NCI-H1436 (cell line): ENCODE measurements at places on chromosomes 13 and 19.

- DNase-seq = no peak
Measured at GRCh38 chr13:112808377-112809140, 118.7 kb downstream of the ATP11A start.

DNA sequence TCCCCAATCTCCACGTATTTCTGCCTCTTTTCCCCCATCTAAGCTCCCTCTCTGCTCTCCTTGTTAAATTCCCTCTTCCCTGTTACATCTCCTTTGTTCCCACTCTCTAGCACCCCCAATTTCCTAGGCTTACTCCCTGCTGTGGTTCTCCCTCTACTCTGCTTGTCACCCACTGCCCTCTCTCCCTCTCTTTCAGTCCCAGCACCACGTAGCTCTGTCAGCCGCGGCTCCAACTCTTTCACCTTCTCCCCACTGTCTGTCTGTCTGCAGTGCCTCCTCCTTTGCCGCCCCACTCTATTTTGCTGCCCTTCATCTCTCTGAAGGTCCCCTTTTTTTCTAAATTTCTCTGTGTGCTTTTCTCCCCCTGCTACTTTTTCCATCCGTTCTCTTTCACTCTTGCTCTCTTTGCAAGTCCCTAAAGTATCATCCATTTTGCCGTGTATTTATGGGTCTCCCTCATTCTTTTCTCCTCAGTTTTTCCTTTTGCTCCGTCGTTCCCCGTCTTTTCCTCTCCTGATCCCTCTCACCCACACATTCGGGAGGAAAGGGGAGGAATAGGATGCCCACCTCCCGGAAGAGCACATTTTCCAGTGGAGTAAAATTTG, 937 bp downstream of the ZNF841 start:
- DNase-seq = no peak

DNA sequence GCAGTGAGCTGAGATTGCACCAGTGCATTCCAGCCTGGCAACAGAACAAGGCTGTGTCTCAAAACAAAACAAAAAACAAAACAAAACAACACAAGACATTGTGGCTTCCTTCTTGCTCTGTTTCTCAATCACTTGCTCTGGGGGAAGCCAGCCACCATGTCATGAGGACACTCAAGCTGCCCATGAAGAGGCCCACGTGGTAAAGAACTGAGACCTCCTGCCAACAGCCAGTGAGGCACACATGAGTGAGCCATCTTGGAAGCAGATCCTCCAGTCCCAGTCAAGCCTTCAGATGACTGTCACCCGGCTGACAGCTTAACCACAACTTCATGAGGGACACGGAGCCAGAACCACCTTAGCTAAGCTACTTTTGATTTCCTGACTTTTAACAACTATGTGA, 25.2 kb downstream of the CPT1C start:
- no peak for DNase-seq

GRCh38 chr13:99652141-99652540, 150.9 kb downstream of the TM9SF2 start:
- DNase-seq = no peak

- DNase-seq = no peak
Measured at GRCh38 chr19:50906217-50906616, 5.0 kb downstream of the KLK4 start.

DNA sequence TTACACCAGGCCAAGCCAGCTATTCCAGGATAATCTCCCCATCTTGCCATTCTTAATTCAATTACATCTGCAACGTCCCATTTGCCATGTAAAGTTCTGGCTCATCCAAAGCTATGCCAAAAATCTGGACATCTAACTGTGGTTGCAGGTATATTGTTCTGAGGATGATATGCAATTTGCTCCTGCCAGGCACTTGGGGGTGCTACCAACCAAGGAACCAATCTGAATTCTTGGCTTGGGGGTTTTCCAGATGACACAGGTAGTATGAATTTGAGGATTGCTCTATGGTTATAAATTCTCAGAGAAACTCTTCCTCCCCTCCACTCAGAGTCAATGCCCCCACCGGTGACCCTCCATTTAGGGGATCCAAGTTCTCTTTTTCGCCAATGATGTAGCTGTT, 33.0 kb downstream of the CRYL1 start:
- DNase-seq = no peak

DNA sequence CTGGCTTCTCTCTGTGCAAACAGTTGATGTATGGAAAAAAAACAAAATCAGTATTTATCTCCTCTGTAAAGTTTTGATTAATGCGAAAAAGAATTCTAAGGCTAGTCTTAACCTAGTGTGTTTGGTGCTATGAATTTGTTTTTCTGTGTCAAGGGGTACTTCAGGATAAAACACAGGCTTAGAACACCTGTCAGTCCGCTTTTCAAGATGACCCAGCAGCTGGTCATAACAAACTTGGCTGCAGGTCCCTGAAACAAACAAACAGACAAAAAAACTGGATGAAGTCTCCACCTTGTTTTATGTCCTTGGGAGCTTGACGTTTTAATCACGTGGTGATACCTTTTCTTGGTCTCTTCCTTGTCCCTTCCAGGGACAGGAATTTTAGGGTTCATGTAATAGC, 689.3 kb downstream of the UQCRFS1 start:
- no peak for DNase-seq

GRCh38 chr19:6047741-6048251, 62.5 kb downstream of the RFX2 start:
- no peak for DNase-seq

GRCh38 chr19:566844-567243, 5.6 kb upstream of the BSG start:
- DNase-seq = no peak

DNA sequence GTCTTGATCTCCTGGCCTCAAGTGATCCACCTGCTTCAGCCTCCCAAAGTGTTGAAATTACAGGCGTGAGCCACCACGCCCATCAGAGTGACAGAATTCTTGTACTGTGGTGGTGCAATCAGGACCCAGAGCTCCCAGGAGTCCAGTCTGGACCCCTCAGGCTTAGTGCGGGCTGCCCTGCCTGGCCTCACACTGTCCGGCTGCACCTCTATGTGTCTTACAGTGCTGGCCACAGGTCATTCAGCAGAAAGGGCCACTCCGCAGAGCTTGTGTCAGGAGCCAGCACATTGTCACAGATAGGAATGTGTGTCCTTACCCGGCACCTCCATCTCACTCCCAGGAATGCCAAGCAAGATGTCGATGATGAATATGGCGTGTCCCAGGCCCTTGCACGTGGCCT, 49.2 kb downstream of the SMARCA4 start:
- no peak for DNase-seq

DNA sequence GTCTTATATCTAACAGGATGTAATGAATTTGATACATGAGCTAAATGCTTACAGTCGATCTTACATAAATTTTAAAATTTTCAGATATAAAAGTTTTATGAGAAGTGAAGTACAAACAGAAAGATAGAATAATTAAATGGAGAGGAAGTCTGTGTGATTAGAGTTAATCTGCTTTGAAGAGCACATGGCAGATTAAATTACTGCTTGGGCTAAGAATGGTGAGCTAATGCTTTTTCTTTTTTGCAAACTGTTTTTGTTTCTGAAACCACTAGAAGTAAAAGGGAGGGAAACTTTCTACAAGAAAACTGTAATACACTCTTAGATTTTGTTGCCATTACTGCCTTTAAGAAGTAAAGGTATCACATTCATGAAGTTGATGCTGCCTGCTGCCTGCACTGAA, 96.3 kb upstream of the SPRY2 start:
- no peak for DNase-seq

GRCh38 chr19:10611907-10612306, 13.4 kb upstream of the SLC44A2 start:
- DNase-seq = no peak

DNA sequence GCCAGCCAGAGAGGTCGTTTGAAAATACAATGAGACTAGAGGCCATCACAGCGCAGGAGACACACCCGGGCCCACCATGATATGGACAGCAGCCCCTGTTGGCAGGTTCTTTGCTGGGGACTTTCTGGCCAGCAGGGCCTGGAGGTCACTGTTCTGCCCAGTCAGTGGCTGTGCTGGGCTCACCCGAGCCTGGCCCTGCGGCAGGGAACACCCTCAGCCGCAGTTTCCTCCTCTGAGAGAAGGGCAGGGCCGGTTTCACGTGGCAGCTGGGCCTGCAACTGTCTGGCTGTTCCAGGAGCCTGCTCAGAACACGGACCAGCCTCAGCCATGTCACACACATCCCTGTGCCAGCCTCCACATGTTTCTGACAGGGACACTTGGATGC, 39.4 kb downstream of the ADPRHL1 start:
- DNase-seq = no peak

GRCh38 chr13:45242070-45242469, 41.2 kb upstream of the KCTD4 start:
- no peak for DNase-seq

DNA sequence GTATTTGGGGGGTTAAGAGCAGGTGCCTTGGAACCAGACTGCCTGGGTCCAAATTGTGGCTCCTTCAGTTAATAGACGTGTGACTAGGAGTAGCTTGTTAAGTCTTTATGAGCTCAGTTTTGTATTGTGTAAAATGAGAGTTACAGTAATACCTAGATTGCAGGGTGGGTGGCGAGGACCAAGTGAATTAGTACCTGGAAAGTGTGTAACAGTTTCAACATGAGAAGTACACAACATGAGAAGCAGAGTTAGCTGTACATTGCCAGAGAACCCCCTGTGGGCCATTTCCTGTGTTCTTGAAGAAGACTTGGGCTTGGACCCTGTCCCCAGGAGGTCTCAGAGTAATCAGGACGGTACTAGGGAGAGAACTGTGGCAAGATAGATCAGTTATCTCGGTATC, 36.8 kb downstream of the PPP2R1A start:
- no peak for DNase-seq

DNA sequence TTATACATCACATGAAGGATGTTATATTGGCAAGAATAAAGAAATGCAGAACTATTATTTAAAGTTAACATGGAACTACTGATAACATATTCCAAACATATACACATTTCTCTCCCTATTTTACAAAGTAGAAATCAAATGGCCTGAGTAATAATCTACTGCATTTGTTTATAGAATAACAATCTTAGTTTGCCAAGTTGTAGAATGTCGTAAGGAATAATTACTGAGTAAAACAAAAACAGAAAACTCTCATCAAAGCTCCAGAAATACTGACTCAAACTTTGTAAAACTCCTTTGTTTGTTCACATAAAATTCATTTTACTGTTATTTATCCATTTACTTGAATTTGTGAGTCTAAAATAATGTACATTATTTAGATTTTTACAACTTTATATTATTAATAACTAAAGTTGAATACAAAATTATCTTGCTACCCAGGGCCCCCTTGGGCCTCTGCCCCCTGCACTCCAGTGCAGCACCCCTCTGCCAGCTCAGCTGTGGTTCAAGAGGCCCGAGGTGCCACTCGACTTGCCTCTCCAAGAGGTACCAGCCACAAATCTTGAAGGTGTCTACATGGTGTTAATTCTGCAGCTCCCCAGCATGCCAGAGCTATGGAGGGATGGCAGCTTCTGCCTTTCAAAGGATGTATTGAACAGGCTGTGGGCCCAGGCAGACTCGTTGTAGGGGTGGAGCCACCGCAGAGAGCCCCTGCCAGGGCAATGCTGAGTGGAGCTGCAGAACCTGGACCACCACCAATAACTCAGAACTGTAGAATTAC, 2819.7 kb downstream of the PCDH9 start:
- DNase-seq = no peak

- DNase-seq = no peak
Measured at GRCh38 chr13:77502104-77502720, 33.3 kb upstream of the SCEL start.

- DNase-seq = no peak
Measured at GRCh38 chr19:18284712-18285360, 3.4 kb upstream of the JUND start.

DNA sequence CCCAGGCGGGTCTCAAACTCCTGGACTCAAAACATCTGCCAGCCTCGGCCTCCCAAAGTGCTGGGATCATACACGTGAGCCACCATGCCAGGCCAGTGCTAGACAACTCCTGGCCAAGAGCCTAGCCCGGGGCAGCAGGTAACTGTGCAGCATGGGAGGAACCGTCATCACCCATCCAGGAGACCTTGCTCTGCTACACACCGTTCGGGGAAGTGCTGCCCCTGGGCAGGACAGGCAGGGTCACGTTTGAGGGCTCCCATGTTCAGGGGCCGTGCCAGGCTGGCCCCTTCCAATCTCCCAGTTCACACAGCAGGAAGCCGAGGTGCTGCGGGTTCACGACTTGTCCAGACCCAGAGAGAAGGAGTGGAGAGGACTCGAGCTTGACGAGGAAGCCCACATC, 35.1 kb downstream of the NAXD start:
- DNase-seq = no peak

GRCh38 chr19:48274938-48275337, 5.1 kb downstream of the ZNF114 start:
- no peak for DNase-seq

DNA sequence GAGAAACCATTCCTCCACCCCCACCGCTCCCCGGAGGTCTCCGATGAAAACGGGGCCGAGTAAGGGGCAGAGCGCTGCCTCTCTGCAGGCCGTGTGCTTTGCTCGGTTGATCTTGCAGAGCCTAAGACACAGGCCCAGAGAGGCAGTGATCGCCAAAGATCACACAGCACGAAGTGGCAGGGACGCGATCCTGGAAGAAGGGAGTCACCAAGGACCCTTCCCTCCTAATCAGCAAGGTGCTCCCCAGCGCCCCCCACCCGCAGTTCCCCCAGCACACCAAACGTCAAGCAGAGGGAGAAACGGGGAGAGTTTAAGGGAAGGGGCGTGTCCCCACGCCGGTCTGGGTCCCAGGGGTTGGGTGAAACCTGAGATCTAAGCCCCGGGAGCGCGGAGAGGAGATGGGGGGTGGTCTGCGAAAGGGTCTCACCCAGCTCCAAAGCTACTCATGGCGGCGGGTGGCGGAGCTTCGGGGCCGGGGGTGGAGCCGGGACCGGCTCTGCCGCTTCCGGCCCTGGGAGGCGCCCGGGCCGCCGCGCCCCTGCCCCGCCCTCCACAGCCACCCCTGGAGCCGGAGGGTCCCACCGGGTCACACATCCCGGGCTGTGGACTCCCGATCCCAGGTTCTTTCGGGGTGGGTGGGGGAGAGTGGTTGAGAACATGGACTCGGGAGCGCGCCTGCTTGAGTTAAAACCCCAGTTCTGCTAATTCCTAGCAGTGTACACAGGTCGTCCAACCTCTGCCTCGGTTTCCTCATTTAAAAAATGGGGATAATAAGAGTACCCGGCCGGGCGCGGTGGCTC, at the start of gene EML2:
Gene EML2 (minus strand): TSS at position 468 of the 800 bp plus-strand sequence. CDS start 21 bp downstream, at position 447.
- DNase-seq = peak; percentile 52

DNA sequence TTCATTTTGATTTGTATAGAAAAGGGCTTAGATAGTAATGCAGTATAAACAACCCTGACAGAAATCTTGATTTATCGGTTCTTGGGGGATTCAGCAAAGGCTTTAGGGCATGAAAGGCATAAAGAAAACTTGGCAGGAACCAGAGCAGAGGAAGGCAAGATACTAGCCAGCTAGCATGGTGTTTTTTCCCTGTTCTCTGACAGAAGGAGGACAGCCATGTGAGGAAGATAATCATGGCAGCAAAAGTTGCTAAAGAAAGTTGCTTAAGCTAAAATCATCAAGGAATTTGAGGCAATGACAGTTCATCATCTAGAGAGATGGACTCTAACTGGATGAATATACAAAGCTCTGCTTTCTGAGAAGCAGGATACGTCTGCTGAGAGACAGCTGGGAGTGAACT, 294.1 kb downstream of the KCNRG start:
- DNase-seq = no peak
